ENCODE measurements at places on chromosomes 12 and 14. TPM values are rescaled to one million over a fixed set of nuclear protein-coding genes. Genes with fewer than 3 reads are reported as not detected.

- DNase-seq, result no peak
Observed at GRCh38 chr12:40325349-40325960, 100.7 kb downstream of the LRRK2 start.

The SRSF9 gene
- total RNA-seq, result 63.3 TPM

GRCh38 chr12:46901464-46902205, 75.8 kb upstream of the SLC38A4 start:
- DNase-seq, result no peak

The MAP1LC3B2 gene
- not detected for total RNA-seq

DNA sequence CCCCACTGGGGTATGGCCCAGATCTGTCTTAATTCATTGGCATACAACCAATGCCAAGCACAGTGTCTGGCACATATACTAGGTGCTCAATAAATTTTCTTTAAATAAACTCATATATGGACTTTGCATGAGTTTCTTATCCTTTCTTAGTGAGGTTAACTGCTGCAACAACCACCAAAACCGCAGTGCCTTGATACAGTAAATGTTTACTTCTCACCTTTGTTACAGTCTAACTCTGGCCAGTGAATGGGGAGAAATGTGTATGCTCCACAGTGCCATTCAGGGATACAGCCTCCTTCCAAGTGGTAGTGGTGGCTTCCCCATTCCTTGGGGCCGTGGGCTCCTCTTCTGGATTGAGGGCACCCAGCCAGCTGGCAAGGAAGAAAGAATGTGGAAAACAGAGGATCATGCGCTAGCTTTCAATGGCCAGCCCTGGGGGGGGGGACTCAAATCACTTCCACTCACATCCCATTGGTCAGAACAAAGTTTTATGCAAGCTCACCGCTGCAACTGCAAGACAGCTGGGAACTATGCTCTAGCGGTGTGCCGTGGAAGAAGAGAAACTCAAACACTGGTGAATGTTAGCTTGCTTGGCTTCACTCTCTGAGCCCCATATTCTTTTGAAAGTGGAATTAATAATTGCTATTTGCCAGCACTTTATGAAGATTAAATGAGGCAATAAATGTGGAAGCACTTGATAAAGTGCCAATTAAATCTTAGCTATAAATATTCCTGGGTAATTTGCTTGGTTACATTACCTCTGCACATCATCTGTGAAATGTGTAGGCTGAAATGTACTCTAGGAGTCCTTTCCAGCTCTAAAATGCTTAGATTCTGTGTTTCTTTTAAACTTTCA, 51.0 kb upstream of the SOCS2 start:
- no peak for DNase-seq

- DNase-seq, result no peak
Observed at GRCh38 chr14:103319422-103319821, 14.6 kb upstream of the EIF5 start.

The BDKRB1 gene
- total RNA-seq, result not detected

DNA sequence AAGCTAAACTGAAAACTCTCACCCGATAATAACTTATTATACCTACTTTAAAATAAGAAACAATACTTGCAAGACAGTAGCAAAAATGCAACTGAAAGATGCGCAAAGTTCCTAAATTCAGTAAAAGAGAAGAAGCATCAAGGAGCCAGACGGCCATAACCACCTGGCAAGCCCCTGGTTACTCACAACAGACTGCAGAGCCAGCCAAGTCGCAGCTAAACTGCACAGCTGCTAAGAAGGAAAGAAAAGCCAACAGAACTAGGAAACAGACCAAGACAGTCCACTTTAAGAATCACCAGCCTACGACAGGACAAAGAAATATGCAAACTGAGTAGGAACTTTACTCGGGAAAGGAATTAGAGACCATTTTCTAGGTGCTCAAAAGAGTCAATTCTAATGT, 127.9 kb downstream of the TMTC1 start:
- DNase-seq, result no peak

The LPAR5 gene
- total RNA-seq, result 0.83 TPM

- DNase-seq, result no peak
Observed at GRCh38 chr14:22070119-22070982, 396.7 kb upstream of the OR4E1 start.

- no peak for DNase-seq
Observed at GRCh38 chr12:95002754-95003153, 743 bp downstream of the NDUFA12 start.

GRCh38 chr12:49622501-49623141, 740 bp upstream of the PRPF40B start:
- no peak for DNase-seq

The GLIPR1L1 gene
- not detected for total RNA-seq

DNA sequence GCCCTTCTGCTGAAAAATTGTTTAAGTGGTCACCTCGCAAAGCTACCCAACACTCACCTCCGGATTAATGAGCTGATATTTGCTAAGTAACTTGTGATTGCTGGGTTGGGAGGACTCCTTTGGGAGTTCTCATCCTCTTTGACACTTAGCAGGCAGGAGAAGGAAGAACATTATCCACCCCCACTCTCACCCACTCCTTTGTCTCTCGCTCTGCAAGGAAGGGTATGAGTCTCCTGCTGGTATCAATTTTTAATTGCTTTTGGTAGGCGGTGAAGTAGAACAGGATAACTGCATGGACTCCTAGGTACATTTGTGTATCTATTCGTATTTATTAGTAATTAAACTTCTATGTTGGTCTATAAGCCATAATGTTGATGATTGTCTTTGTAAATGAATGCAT, 6.9 kb upstream of the ABHD12B start:
- no peak for DNase-seq

The TAS2R30 gene
- total RNA-seq, result 2.4 TPM

The ADCY4 gene
- 4.7 TPM for total RNA-seq

GRCh38 chr14:26199590-26200370, 398.1 kb downstream of the NOVA1 start:
- no peak for DNase-seq

DNA sequence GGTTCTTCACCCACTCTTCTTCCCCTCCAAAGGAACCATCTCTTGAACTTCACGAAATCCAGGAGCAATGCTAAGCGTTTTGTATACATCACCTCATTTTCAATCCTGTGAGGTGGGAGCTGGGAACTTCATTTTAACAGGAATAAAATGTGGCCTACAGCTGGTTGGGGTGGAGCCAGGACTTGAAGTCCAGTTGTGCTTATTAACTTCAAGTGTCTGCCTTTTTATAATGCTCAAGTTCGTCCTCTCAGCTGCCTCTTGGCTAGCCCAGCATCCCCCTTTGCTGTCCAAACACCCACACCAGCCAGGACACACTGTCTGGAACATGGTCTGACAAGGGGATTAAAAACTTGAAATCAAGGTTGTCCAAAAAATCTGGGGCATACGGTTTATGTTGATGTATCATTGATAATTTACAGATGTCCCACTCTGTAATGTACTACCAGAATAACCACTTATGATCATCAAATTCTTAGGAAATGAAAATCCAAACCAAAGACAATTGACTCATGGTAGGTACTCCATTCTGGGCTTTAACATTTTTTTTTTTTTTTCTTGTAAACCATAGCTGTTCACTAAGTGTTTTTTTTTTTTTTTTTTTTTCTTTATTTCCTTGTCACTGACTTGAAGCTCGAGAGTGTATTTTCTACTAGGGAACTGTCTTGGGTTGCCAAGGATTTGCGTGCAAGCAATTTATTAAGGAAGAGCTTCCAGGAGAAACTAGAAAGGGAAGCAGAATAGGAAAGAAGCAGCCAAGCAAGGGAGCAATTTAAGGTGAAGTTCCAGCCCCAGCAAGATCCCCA, 252.3 kb downstream of the EFCAB11 start:
- no peak for DNase-seq

GRCh38 chr12:125467363-125467762, 402.1 kb downstream of the AACS start:
- DNase-seq, result no peak

DNA sequence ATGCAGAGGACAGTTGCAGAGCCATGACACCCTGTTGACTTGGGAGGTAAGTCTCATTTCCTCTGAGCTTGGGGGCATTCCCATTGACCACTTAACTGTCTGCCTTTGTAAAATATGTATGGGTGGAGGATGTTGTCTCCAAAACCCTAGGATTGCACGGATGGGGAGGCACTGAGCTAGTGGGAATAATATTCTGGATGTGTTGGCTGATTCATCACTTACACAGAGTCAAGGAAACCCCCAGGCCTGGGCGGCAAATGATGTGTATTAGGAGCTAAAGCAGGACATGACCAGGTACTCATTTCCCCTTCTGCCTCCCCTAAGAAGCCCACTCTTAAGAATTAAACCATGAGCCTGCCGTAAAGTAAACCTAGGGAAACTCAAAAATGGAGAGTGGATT, 319.4 kb downstream of the VRK1 start:
- DNase-seq, result no peak

The CLEC2D gene
- total RNA-seq, result 1.1 TPM

DNA sequence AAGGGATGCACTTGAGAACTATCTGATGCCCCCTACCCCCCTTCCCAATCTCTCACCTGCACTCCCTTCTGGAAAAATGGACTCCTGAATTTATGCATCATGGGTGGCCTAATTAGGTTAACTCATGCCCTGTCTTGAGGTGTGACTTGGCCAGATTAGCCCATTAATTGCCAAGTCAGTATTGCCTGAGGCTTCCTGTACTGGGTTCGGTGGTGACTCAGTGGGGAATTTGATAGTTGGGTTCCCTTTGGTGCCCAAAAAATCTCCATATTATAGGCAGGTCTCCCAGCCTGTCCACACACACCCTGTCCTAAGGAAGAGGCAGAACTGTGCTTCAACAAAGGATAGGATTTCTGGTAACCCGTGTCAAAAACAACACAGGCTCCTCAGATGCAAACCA, 146.1 kb downstream of the CHST11 start:
- DNase-seq, result no peak

GRCh38 chr12:14950421-14950820, 11.0 kb downstream of the ARHGDIB start:
- no peak for DNase-seq

DNA sequence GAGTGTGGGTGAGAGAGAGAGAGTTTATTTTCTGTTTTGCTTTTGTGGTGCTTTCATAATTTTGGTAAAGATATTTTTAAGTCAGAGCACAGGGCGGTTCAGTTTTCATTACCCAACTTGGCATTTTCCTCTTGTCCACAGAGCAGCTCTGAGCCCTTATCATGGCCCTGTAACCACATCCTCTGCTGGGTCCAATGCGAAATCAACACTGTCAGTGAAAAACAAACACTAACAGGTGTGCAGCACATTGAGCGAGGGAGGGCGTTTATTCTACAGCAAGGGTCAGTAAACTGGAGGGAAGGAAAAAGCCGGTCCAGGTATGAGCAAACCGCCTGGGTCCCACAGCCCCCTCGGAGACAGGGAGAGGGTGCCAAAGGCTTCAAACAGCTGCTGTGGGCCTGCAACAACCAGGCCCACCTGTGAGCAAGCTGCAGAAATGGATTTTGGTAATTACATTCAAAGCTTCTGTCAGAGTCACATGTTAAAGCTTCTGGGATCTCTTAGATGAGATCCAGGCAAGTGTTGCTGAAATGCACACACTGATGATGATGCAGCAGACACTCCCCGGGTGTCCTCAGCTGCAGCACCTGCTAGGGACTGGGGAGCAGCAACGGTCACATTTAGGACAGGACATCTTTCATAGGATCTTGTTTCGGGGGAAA, 132.7 kb upstream of the DYRK2 start:
- no peak for DNase-seq

The PRPH gene
- total RNA-seq, result not detected

The RAPGEF3 gene
- 2.5 TPM for total RNA-seq

The OR10AD1 gene
- total RNA-seq, result not detected

The TDRD9 gene
- total RNA-seq, result not detected

- DNase-seq, result no peak
Observed at GRCh38 chr12:74781991-74782485, 244.4 kb downstream of the ATXN7L3B start.

DNA sequence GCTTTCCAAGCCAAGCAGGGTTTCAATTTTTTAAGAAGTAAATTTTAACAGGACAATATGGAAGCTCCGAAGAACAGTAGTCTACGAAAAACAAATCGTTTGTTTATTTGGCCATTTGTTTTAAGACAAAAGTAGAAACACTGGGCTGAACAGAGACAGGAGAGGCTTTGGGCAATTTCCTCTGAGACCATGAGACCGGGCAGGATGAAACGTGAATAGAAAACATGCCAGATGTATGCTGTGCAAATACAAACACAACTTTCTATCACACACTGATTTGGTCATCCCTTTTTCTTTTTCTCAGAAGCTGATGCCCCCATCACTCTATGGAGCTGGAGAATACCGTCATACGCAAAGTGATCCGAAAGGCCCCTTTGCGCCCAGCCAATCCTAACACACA, 1111.1 kb downstream of the BCL11B start:
- no peak for DNase-seq

The PITPNM2 gene
- total RNA-seq, result 5.8 TPM

- no peak for DNase-seq
Observed at GRCh38 chr14:76015668-76016067, 30.1 kb downstream of the IFT43 start.

- DNase-seq, result no peak
Observed at GRCh38 chr12:45742590-45742989, 13.1 kb downstream of the ARID2 start.

The MEG3 gene
- total RNA-seq, result 38.8 TPM

DNA sequence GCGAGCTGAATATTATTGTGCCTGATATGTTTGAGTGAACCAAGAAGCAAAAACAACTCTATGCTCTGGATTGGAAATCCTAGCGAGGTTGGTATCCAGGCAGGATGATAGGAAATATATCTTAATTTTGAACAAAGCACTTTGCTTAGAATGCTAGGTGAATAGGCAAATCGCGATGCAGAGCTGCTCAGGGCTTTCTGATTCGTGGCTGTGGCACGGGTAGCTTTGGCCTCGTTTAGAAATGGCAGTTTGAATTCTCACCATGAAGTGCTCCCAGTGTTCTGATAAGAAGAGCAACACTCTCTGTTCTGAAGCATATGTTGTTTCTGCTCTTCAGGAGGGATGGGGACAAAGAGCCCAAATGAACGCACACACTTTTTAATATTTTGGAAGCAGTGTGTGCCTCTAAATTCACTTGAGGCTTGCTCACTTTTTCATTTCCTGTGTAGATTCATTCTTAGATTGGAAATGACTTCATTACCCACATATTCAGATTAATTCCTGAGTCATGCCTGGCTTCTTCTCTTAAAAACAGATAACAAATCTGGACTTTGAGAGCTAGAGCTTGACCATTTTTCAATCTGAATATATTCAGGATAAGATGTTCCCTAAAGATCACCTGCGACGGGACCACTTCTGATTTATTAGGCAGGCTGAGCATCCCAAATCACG, 200.9 kb downstream of the RPAP3 start:
- DNase-seq, result no peak

DNA sequence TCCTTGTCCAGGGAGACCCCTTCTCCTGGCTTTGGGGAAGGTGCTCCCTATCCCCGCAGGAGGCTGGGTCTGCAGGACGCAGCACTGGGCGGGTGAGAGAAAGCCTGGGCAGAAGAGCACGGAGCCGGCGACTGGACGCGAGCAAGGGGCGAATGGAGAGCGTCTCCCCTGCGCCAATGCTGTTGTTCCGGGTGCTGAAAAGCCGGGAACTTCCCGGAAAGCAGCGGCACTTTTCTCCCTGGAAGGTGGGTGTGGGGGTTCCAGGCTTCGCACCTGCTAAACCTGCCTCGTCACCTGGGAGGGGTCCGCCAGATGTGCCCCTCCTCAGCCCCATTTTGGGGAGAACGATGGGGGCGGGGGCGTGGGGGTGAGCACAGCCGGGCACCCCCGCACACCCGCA, 417.1 kb upstream of the TMTC1 start:
- DNase-seq, result no peak

The CHST11 gene
- 3.7 TPM for total RNA-seq
